ENCODE measurements at places on chromosomes 12 and 14.

- peak; percentile 31 for DNase-seq
These were observed 85.9 kb downstream of the PAX9 start for GRCh38 chr14:36747411-36748184.

- no peak for DNase-seq
These were observed 525.7 kb downstream of the SOX5 start for GRCh38 chr12:23423796-23424195.

DNA sequence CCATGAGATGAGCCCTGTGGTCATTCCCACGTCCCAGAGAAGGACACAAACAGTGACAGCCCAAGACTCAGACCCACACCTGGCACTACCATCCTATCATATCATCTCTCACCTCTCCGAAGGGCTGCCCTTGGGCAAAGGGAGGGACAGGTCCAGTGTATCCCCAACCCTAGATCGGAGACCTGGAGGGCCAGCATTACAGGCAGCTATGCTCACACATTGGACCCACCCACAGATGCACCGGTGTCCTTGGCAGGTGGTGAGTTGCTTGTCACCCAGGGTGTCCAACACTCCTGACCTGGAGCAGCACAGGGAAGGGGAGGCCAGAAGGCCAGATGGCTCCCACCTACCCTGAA lies 117.4 kb downstream of the DICER1 start:
- DNase-seq, result no peak

- no peak for DNase-seq
These were observed 324.1 kb downstream of the FLRT2 start for GRCh38 chr14:85853996-85854526.

DNA sequence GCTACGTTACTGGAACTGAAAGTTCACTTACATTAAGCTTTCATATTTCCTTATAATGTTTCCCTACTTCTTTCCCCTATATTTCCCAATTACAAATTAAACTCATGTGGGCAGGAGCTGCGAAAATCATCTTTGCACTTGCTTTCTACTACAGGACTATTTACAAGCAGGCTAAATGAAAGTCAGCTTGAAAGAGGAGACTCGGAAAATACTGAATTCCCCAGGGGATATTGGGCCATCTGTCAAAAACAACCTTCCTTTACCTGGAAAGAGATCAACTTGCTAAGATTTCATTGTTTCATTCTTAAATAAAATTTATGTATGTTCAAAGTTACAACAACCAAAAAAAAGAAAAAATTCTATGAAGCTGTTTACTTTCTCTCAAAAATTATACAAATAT lies 92.8 kb upstream of the BBS10 start:
- no peak for DNase-seq

GRCh38 chr12:52754135-52754534 lies 23.0 kb downstream of the KRT76 start:
- no peak for DNase-seq

DNA sequence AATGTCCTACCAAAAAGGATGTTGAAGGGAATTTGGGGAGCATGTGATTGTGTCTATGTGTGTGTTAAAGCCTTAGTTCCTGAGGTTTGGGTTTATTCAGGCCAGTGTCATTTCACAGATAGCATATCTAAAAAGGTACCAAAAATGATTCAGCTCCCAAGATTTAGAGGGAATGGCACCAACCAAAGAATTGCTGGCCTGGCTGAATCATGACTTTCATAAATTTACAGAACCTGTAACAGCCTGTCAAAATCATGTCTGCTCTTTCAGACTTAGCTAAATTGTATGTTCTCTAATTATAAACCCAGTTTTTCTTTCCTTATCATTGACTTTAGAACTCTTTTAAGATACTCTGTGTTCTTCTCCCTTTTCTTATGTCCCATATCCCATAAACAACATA lies 231.5 kb downstream of the NUBPL start:
- DNase-seq, result no peak

DNA sequence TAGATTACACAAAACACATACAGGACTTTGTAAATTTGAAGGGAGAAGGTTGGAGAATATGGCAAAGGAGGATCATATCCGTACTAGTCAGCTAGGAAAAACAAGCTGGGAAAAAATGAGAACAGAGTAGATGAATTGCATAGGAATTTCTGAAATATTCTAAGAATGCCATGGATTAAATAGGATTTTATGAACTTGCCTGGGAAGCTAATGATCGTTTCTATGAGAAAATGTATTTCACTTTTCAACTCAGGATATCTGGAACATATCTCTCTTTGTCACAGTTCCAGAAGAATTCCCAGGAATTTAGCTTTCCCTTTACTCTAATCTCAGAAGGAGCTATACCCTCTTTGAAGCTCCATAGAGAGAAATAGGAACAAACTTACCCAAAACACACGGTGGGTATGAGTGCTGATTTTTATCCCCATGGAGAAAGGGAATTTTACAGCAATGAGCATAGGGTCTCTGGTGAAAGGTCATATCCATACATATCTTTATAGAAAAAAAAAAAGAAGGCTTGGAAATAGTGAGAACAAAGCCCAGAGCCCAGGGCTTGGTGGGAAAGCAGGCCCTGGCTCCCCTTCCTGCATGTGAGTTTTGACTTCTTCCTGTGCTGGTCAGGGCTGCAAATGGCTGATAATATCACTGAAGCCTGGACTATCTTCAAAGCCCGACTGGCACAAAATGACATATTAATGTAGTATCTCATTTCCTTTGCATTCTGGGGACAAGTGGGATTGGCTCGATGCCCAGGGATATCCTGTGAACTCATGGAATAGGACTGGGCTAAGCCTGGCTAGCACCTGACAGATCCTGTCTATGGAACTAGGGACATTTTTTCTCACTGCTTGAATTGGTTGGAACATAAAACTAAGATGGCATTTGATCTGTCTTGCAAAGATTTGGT lies 136.3 kb downstream of the AEBP2 start:
- DNase-seq, result peak; percentile 100

DNA sequence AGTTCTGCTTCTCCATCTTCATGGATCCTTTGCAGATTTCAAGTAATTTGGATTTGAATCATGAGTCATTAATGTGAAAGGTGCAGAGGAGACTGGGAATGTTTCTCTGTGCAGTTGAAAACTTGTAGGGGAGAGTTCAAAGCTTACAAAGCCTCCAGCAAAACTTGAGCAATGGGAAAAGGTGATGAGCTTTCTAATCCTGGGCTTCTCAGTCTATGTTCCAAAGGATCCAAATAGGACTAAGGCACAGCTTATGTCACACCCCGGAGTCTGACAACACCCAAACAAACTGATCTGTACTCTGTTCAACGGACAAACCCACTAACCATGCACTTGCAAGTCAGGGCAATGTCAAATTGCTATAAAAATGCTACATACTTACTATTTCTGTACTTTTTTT lies 134.8 kb downstream of the DUSP6 start:
- DNase-seq, result no peak

GRCh38 chr14:21227981-21228380 lies 41.3 kb downstream of the HNRNPC start:
- DNase-seq, result no peak

- no peak for DNase-seq
These were observed 13.8 kb downstream of the PLD4 start for GRCh38 chr14:104938436-104938835.

Measured in dermis blood vessel endothelial cell (primary cell).